ENCODE measurements at places on chromosomes 2 and 18. TPM values are rescaled to one million over a fixed set of nuclear protein-coding genes. Genes with fewer than 3 reads are reported as not detected.
A peak's percentile ranks its signal among the peaks of the same experiment; 100 is the strongest.

Gene EML6
- 1.0 TPM for total RNA-seq

Gene TRIB2
- 70.4 TPM for total RNA-seq

Gene C2orf66
- not detected for total RNA-seq

GRCh38 chr2:144015036-144015435, 504.9 kb downstream of the ZEB2 start:
- DNase-seq = no peak

DNA sequence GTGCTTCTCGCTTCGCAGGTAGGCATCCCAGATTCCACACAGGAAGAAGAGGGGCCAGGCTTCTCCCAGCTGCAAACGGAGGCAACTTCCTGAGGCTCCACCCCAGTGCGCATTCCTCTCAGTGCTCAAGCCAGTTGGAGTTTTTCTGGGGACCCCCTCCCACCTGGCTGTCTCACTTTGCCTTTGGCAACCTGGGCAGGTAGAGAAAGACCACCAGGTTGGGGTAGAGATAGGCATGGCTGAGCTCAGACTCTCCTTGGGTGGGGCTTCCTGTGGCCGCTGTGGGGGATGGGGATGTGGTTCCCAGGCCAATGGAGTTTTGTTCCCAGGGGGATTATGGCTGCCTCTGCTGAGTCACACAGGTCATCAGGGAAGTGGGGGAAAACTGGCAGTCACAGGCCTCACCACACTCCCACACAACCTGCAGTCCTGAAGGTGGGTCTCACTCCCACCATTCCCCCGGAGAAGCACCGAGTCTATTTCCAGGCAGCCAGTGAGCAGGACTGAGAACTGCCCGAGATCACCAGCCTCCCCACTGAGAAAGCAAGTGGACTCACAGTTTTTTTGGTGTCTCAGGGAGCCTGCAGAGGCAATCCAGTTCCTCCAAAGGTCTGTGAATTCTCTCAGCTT, 38.1 kb downstream of the SLC39A10 start:
- DNase-seq = no peak

DNA sequence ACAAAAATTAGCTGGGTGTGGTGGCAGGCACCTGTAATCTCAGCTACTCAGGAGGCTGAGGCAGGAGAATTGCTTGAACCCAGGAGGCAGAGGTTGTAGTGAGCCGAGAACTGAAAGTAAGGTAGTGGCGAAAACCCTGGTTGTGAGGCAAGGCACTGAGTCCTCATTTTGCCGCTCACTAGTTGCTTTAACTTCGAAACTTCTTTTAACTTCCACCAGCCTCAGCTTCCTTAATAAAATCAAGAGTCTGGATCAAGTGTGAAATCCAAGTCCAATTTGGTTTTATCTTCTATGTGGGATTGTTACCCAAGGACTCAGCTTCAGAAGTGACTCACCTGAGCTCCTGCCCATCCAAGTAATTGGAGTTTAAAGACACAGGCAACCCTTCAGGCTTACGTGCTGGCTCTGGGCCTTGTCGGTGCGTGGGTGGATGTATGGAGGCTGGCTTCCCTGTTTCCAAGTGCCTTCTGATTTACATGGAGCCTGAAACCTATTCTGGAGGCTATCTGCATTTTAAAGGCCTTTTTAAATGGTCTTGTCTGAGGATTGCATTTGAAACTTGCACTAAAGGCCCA, 374.2 kb upstream of the ID2 start:
- DNase-seq = no peak

DNA sequence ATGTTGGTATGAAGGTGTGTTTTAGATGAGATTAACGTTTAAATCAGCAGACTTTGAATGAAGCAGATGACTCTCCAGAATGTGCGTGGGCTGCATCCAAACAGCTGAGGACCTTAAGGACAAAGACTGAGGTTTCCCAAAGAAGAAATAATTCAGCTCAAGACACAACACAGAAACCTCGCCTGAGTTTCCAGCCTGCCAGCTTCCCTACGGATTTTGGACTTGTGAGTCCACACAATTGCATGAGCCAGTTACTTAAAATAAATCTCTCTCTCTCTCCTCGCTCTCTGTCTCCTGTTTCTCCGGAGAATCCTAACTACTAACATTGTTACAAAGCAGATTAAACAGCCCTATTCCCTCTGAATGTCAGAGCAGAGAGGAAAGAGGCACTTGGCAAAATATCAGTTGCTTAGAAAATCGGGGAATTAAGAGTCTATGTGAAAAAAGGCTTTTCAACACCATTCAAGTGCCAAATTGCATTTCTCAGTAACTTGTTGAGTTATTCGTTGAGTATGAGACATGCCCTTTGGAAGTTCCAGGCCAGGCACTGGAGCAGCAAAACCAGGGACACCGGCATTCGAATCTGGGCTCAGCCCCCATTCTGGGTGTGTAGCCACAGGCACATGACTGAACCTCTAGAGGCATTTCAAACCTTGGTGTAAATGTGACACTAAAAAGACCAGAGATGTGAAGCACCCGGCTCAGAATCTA, 174.6 kb upstream of the PID1 start:
- no peak for DNase-seq

DNA sequence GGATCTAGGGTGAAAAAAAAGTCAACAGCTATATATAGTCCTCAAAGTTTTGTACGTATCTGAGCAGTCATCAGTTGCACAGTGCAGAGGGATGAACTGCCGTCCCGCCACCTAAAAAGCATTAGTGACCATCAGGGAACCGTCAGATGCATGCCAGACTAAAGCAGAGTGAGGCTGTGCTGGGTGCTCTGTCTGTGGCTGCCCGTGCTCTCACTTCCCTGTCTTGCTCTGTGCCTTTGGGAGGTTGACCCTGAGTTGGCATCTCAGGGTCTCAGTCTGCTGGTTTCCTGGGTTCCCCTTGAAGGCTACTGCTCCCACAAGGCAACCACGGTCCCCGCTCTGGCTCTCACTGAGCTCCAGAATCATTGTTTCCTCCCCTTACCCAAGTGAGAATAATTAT, 11.1 kb downstream of the CLUL1 start:
- no peak for DNase-seq

Gene MYO7B
- total RNA-seq = not detected

DNA sequence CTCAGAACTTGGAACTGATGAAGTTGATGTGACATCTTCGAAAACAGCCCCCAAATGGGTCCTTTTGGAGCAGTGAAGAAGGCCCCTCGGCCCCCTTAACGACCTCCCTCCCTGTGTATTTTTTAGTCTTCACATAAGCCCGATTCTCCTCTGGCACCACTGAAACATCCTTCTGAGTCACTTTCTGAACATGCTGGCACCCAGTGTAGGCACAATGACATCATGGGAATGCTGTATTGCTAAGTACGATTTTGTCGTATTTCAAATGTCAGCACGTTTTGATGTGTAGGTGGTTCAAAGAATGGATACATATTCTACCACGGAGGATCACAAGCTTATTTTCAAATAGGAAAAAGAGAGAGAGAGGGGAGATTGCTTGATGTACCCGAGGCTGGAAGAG, 111.7 kb upstream of the RIOK3 start:
- DNase-seq = no peak

- DNase-seq = peak; percentile 54
These were observed 642 bp upstream of the SRSF7 start for GRCh38 chr2:38751596-38752410.

DNA sequence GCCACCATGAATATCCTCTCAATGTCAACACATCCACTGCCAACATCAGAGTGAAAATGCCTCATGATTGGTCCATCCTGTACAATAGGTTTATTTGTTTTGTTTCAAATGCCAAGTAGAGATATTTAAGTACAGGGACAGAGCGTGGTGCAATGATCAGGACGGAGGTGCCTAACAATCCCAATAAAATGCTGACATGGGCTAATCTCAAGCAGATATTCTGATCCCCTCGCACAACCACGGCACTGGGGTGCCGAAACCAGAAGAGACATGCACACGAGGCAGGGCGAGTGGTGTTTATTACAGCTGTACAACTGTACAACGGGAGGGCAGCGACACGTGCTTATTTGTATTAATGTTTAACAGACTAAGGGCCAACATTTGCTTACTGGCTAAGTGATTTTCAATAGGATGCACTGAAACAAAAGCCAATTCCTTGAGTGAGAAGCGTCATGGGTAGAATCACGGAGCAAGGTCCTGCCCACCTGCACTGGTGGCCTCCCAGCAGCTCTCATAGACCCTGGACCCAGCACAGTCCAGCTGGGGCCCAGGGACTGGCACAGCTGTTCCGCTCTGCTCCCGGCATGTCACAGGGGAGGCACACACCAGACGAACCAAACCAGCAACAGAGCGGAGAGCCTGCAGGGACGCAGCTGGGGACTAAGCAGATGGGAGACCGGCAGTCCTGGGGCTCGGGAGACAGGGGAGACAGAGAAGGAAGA, 101.4 kb downstream of the HDAC4 start:
- DNase-seq = no peak

Gene TNFAIP6
- 0.28 TPM for total RNA-seq

GRCh38 chr18:57088883-57089282, 58.0 kb upstream of the BOD1L2 start:
- no peak for DNase-seq

DNA sequence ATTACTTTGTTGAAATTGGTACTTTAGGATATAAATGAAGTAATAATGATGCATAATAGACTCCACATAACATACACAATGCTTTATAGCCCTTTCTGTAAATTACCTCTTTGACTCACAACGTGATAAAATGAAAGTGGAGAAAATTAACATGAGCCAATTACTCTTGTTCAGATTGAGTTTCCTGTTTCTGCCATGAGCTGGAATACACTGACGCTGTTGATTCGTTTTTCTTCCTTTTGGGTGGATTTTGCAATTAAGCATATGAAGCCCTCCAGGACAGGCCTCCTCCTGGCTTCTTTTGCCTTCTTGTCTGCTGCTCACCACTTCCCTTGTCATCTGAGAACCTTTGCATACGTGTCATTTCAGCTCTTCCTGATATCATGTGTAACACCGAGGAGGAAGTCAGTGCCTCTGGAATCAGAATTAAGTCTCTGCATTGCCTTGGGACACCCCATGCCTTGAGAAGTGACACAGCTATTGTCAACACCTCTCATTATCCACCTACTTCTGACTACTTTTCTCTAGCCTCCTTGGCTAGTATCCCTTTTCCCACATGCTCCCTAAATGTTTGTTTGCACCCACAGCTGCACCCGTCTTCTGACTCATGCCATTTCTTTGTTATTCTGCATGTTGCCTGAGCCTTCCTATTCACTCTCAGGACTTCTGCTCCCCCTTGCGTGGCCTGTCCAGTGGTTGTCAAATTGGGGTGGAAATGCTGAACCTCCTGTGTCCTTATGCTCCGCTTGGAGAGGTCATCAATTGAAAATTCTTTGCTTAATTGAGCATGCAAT, 134.1 kb downstream of the FMNL2 start:
- no peak for DNase-seq

Gene CSRNP3
- total RNA-seq = 4.3 TPM

DNA sequence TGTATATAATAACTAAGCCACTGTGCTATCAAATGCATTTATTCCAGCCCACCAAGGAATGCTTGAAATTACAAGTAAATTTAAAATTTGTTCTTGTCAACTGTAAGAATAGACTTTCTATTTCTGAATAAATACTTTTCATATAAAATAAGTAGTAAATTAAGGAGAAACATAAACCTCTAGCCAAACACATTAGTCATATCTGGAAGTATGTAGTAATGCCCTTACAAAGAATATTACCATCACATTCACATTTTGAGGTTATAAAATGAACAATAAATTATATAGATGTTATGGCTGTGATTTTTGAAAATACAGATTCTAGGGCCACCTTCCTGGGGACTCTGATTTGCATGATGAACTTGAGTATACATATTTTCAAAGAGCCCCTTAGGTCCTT, 54.7 kb downstream of the SERPINB7 start:
- DNase-seq = no peak

Gene ADCY3
- 15.9 TPM for total RNA-seq

DNA sequence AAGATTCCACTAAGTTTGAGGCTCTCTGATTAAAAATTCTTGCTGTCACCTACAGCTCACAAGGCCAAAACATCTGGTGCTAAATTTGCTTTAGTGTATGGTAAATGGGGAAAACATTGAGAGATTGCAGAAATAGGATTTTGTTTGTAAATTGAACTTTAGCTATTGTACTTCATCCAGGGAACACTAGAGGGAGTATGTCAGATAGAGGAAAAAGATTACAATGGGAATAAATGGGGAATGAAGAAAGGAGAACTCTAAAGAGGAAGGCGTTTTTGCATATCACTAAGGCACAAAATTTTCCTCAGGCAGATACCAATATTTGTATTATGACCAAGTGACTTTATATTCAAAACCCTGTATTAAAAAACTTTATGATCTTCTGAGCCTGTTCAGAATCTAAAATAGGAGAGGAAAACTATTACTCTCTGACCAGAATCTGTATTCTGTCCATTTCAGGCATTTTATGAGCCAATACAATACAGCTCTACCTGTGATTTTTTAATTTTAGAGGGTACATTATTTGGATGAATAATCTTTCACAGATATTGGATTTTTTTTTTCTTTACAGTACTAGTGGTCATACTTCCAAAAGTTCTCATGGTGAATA, 52.3 kb upstream of the ITGB6 start:
- DNase-seq = peak; percentile 62

DNA sequence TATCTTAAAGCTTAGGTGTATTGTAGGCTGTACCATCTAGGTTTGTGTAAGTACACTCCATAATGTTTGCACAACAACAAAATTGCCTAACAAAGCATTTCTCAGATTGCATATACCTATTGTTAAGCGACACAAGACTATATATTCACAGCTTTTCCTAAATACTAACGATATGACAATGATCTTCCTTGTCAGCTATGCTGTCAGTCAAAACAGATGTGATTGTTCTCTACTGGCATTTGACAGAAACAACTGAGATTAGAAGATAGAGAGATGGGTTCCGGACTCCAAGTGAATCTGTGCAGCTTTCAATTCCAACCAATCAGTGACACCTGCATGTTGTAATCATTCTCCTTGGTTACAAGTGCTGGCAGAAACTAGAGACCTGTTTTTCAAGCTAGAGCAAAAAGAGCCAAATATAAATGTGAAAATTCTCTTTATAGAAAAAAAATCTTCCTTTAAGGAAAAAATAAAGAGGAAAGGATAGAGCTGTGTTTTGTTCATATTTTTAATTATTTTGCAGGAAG, 1232.3 kb upstream of the SLC39A10 start:
- no peak for DNase-seq
